Neural progenitor cell (in vitro differentiated cells): ENCODE measurements at places on chromosomes 4 and X.

DNA sequence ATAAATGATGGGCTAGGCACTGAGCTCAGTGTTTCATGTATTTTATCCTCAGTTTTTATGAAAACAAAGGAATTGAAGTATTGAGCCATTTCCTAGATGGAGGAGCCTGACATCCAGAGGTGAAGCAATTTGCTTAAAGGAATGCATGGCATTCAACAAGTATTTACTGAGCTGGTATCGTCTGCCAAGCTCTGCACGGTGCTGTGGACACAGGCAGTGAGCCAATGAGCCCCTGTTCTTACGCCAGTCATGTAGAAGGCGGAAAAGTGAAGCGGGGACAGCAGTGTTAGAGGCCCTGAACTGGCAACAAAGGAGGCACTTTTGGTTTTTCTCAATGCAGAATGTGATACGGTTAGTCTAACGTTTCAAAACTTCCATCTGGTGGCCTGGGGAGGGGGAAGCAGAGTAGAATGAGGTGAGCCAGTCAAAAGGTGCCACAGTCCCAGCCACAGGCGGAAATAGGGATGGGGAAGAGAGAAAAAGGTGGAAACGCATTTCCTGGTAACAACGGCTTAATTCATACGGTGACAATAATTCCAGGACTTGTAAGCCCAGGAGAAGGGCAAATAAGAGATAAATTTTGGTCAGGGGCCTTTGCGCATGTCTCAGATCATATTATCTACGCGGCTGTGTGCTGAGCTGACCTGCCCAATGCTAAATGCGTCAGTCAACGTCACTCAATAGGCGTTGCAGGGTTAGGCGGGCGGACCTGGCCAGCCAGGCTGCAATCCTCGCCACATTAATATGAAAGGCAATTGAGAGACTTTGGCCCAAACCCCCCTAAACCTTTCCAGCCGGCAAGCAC, 133.9 kb downstream of the AFAP1 start:
- peak; percentile 61 for DNase-seq

GRCh38 chrX:154712781-154713740, 37.8 kb downstream of the GAB3 start:
- DNase-seq = no peak

DNA sequence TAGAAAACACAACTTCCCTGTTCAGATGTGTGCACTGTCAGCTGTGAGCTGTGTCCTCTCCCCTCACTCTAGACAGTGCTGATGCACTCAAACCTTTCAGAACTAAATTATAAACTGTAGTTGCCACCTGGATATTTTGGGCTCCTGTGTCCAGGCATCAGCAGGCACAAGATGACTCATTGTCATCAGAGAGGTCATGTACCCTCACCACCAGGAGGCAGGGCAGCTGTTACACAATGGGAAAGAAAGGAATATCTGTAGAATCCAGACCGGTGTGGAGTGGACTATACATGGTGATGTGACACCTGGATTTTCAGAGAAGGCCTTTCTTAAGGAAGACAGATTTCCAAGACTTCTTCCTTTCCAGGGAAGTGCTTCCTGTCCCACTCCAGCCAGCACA, 854.4 kb upstream of the AGA start:
- DNase-seq = peak; percentile 20

- no peak for DNase-seq
Measured at GRCh38 chr4:68249434-68249833, 3.9 kb upstream of the TMPRSS11B start.

DNA sequence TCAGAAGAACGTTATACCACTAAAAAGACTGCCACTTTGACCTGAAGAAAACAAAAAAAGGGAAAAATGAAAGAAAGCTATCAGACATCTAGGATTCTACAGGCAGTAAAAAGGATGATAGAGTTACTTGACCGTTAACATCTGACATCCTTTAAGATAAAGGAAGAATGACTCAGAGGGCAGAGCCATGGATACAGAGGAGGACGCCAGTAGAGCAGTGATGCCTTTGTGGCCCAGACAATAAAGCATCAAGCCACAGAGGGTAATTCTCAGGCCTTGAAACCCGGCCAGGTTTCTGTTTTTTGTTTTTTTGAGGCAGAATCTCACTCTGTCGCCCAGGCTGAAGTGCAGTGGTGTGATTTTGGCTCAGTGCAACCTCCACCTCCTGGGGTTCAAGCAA, 9.5 kb upstream of the BEX1 start:
- no peak for DNase-seq

DNA sequence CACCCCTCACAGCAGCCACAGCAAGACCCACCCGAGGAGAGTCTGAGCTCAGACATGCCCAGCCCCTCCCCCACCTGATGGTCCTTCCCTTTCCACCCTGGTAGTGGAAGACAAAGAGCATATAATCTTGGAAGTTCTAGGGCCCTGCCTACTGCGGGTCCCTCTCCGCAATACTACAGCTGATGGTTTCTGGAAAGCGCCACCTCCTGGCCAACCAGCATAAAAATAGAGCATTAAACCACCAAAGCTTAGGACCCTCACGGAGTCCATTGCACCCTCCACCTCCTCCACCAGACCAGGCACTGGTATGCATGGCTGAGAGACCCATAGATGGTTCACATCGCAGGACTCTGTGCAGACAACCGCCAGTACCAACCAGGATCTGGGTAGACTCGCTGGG, 78.2 kb downstream of the SH3BGRL start:
- DNase-seq = no peak

DNA sequence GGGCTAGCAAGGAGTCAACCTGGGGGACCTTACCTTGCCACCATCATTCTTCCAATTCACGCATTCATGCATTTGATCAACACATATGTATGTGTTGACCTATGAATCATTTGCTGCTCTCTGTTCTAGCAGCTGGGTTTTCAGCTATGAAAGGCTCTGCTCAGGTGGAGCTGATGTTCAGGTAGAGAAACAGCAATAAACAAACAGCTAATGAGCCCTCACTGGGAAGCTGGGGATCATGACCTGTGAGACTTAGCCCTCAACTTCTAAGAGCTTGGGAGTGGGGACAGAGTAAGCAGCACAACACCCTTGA, 1.6 kb upstream of the OTOP1 start:
- DNase-seq = no peak

- no peak for DNase-seq
Measured at GRCh38 chr4:121824950-121825349, 1.3 kb upstream of the CCNA2 start.

GRCh38 chr4:10031668-10032590, 10.6 kb upstream of the SLC2A9 start:
- DNase-seq = peak; percentile 50

GRCh38 chr4:56730097-56730496, 49.0 kb upstream of the HOPX start:
- DNase-seq = no peak
